ENCODE measurements at places on chromosomes 6 and 20. TPM values are rescaled to one million over a fixed set of nuclear protein-coding genes. Genes with fewer than 3 reads are reported as not detected.

Gene HSPA12B
- 13.5 TPM for total RNA-seq

Gene ZNF165
- total RNA-seq = 0.96 TPM

Gene PLA2G7
- 0.48 TPM for total RNA-seq

Gene MYB
- total RNA-seq = 0.72 TPM

Gene CBLN4
- total RNA-seq = 9.9 TPM

Gene RAET1L
- not detected for total RNA-seq

Gene GABRR1
- 0.24 TPM for total RNA-seq

Gene FAM83B
- total RNA-seq = 3.6 TPM

GRCh38 chr20:64188682-64189529 is 24.7 kb downstream of the MYT1 start:
- peak; percentile 51 for DNase-seq

DNA sequence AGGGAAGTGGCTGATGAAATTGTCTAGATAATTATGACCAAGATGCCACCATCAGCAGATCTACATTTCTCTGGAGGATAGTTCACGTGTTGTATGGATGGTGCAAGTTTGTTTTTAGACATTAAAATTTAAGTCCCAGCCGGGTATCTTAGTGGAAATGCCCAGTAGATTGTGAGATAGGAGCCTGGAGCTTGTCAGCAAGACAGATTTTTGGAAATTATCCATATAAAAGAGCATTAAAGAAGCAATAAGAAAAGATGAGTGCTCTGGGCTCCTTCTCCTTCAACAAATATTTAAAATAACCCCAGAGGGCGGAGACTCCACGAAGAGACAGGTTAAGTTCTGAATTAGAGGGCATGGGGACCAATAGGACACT is 47.6 kb upstream of the SMLR1 start:
- DNase-seq = peak; percentile 73

DNA sequence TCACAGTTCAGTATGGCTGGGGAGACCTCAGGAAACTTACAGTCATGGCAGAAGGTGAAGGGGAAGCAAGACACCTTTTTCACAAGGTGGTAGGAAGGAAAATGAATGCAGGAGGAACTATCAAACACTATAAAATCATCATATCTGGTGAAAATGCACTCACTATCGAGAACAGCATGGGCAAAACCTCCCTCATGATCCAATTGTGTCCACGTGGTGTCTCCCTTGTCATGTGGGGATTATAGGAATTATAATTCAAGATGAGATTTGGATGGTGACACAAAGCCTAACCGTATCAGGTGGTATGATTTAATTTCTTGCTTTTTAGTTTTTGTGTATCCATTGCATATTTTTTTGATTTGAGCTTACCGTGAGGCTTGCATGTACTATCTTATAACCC is 133.2 kb upstream of the SYNCRIP start:
- no peak for DNase-seq

- peak; percentile 67 for DNase-seq
These were observed 115.6 kb downstream of the TMEM170B start for GRCh38 chr6:11653028-11653583.

- DNase-seq = no peak
These were observed 37.1 kb downstream of the AFG1L start for GRCh38 chr6:108331982-108332381.

DNA sequence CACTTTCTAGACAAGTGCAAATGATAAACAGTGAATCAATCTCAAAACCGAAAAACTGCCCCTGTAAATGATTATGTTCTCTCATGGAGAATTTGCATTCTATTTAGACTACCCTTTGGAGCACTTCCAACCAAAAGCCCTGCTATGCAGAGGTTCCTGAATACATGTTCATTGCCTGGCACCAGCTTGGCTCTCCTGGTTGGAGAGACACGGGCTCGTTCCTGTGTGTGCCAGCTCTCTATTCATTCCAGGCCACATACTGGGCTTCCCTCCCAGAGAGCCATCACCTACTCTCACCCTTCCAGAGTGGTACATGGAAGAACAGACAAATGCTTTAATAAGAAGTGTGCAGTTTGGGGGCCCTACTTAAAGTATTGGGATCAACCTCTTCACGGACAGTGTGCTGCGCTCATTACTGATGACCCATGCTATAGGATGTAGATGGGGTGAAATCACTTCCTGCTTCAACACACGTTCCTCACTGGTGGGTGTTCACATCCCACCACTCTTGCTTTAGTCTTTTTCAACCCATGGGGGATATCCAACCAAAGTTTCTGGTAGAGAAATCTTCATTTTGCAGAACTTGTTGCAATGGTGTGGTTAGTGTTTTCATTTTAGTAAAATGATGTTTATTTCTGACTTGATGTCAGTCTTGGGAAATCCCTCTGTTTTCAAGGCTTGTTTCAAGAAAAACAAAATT is 38.5 kb upstream of the NAA20 start:
- no peak for DNase-seq

DNA sequence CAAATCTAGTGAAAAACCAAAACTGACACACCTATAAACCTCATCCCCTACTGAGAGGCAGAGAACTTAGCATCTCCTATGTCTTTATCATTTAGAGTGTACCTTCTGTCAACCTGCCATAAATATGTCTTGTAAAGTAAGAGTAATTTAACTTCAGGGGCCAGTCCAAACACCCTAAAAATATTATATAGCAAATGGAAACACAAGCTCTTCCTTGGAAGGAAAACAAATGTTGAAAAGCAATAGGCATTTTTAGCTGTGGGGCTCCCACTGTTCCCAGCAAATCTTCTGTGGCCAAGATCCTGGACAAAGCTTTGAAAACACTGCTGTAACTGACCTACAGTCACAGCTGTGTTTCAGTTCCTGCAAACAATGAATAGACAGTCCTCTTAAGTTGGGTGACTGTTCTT is 140.0 kb upstream of the RNF217 start:
- no peak for DNase-seq

GRCh38 chr6:44739181-44739580 is 351.7 kb downstream of the CDC5L start:
- DNase-seq = no peak

DNA sequence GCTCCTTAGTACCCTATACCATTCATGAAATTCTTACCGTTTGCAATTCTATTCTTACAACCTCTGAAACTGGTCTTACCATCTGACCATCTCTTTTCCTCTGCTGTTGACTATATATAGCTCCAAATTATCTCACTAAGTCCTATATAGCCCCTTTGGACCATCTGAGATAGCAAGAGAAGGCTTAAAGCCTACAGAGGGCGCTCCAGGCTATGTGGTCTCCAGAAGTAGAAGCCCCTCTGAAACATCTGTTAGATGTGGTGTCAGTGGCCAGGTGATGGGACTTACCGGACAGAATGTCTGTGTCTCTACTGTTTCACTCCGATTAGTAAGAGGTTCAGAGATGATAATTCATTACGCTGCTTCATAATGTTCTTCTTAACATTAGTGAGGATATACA is 140.7 kb upstream of the BMP2 start:
- no peak for DNase-seq

DNA sequence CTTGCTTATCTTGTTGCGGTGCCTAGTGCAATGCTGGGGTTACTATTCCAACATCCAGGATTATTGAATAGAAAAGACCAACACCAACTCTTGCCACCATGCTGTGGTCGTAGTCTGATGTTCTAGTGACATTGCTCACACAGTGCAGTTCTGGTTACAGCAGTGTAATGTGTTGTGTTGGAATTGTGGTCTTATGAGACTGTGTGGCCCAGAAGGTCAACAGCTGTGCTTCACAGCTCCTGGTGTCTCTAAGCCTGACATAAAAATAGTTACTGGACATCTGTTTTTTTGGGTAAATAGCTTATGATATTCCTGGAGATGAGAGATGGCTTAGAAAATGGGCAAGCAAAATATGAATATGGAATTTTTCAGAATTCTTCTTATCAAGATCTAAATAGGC is 57.6 kb downstream of the SLC22A2 start:
- no peak for DNase-seq

DNA sequence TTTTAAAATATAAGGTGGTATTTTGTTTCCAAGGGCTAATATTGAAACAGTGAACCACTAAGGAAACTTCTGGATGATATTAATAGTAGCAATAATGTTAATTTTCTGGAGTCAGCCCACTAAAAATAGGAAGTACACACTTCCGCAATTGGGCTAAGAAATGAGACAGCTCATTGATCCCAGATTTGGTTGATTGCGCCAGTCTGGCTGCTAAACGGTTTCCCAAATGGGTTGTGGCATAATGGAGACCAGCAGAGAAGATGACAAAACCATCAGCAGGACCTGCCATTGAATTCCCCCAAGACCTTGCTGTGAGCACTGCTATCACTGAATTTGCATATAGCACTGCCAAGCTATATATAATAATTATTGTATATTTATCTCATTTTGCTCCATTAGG is 71.2 kb upstream of the SGK1 start:
- no peak for DNase-seq

DNA sequence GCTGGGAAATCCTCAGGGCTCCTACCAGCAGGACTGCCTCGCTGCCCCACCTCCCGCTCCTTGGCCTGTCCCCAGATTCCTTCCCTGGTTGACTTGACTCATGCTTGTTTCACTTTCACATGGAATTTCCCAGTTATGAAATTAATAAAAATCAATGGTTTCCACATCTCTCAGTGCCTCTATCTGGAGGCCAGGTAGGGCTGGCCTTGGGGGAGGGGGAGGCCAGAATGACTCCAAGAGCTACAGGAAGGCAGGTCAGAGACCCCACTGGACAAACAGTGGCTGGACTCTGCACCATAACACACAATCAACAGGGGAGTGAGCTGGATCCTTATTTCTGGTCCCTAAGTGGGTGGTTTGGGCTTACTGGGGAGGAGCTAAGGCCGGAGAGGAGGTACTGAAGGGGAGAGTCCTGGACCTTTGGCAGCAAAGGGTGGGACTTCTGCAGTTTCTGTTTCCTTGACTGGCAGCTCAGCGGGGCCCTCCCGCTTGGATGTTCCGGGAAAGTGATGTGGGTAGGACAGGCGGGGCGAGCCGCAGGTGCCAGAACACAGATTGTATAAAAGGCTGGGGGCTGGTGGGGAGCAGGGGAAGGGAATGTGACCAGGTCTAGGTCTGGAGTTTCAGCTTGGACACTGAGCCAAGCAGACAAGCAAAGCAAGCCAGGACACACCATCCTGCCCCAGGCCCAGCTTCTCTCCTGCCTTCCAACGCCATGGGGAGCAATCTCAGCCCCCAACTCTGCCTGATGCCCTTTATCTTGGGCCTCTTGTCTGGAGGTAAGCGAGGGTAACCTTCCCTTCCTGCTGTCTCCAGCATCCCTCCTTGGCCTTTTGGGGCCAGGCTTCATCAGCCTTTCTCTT is at the start of gene CFB:
Gene CFB (plus strand): TSS at position 589 of the 863 bp plus-strand sequence. CDS start 127 bp downstream, at position 716.
- peak; percentile 89 for DNase-seq

- no peak for DNase-seq
These were observed 10.6 kb downstream of the RAET1E start for GRCh38 chr6:149887343-149887742.
